ENCODE measurements at places on chromosomes 7 and 10. TPM values are rescaled to one million over a fixed set of nuclear protein-coding genes. Genes with fewer than 3 reads are reported as not detected.
A peak's percentile ranks its signal among the peaks of the same experiment; 100 is the strongest.

DNA sequence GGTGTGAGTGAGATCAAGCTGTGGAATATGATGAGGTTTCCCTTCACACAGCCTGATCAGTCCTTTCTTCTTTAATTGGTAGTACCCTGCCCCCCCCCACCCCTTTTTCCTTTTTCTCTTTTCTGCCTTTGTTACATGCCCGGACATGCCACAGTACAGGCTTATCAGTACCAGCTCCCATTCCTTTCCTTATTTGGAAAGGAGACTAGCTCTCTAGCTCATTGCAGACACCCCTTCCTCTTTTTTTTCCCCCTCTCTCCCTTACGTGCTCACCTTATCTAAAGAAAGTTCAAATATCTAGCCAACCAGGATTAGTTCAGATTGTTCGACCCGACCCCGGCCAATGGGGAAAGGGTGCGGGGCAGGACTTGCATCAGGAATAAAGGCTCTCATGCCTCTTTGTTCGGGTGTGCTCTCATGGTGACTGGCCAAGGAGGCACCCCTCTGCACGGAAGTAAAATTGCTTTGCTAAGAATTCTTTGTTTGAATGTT lies 230.4 kb downstream of the ACTR3B start:
- no peak for DNase-seq
- peaks cover 6% of the 10 kb centered on the region for H3K27me3 ChIP-seq
- H3K27ac ChIP-seq, result no peak overlapping the region
- no peak overlapping the region for H3K4me3 ChIP-seq
- no peaks in the 10 kb centered on the region for H3K36me3 ChIP-seq

DNA sequence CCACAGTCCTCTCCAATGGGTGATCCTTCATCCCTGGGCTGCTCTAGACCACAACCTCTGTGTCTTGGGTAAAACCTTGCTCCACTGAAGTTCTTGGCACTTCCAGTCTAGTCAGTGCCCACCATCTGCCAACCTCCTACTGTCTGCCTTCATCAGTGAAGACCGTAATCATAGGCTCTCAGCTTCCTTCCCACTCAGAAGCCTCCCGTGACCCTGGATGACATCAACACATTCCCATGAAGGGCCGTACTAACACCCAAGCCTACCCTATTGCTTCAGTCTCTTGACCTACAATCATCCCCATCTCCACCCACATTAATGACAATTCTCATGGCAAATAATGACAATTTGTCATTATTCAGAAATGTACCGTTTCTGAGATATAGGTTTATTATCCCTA lies 27.6 kb upstream of the GARS1 start:
- H3K27ac ChIP-seq, result no peak overlapping the region
- H3K4me1 ChIP-seq, result no peaks in the 10 kb centered on the region
- H3K4me3 ChIP-seq, result no peak overlapping the region
- DNase-seq, result no peak
- peaks cover 5% of the 10 kb centered on the region for H3K36me3 ChIP-seq

DNA sequence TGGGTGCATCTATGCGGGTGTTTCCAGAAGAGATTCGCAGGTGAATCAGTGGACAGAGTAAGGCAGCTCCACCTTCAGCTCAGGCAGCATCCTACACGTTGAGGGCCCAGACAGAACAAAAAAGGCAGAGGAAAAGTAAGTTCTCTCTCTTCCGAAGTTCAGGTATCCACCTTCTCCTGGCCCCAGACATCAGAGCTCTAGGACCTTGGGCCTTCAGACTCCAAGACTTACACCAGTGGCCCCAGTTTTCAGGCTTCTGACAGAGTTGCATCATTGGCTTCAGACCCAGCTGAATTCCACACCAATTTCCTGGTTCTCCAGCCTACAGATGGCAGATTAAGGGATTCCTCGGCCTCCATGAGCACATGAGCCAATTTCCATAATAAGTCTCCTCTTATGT lies 102.2 kb upstream of the GPR26 start:
- H3K4me1 ChIP-seq, result peaks cover 5% of the 10 kb centered on the region
- peaks cover 26% of the 10 kb centered on the region for H3K27me3 ChIP-seq
- DNase-seq, result no peak

DNA sequence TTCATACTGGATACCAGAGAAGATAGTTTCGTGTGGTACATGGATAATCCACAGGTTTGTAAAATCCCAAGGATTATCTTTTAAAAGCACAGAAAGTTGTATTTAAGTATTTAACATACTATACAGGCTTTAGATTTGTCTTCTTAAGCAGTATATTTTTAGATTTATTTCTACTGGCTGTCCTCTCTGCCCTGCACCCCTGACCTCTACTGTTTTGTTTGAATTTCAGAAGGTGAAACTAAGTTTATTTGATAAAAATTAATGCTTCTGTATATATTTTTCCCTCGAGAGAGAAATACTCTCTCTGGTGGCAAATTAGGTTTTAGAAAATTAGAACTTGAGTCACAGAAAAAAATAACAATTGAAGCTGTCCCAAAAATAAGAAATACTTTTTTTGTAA lies 18.8 kb downstream of the PLEKHA1 start:
- H3K4me3 ChIP-seq, result no peak overlapping the region
- no peaks in the 10 kb centered on the region for H3K27me3 ChIP-seq
- DNase-seq, result no peak

DNA sequence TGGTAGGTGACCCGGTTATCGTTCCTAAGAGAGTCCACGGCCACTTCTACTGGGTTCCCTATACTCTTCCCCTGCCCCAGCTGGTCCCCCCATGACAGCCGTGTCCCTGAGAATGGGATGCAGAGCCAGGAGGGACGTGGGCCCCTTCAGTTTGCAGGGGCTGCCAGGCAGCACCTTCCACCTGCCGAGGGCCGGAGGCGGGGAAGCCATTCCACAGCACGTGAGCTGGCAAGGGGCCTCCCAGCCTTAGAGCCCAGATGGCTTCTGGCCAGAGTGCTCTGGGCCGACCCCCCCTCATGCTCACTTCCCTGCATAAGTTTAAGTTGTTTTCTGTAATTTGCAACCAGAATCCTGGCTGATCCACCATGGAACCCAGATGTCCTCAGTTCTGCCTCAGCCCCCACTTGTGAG lies 39.0 kb downstream of the DIP2C start:
- no peak overlapping the region for H3K4me3 ChIP-seq
- no peaks in the 10 kb centered on the region for H3K36me3 ChIP-seq
- DNase-seq, result no peak
- H3K27ac ChIP-seq, result no peak overlapping the region
- no peaks in the 10 kb centered on the region for H3K4me1 ChIP-seq

DNA sequence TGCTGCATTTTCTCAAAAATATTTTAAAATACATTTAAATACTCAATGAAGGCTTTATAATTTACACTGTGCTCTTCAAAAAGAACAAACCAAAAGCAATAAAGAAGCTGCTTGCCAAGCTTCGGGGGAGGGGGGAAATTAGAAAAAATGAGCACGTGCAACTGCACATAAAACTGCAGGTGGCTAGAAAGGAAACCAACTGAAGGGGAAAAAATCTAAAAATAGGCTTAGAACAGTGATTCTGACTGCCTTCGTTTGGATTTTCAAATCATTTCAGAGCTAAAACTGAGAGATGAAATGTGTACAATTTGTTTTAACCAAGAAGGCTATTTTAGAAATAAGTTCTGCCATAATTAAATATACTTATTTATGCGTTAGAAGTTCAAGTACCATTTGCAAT lies 61.4 kb downstream of the ABI1 start:
- no peak overlapping the region for H3K27ac ChIP-seq
- peaks cover 2% of the 10 kb centered on the region for H3K36me3 ChIP-seq

DNA sequence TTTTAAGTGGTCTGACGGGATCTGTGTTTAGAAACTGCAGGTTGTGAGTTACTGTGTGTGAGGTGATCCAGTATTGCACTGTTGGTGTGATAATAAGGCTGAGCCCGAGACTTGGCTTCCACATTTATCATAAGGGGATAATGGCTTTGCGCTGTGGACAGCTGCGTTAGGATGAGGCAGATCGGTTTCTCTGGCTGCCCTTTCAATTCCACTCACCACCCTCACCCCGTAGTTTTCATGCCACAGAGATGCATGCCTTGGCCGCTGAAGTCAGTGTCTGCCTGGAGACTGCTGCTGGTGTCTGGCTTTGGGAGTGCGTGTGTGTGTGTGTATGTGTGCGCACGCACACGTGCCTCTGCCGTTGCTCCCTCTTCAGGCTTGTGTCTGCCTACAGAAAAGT lies 273.0 kb downstream of the CCDC3 start:
- H3K27me3 ChIP-seq, result no peaks in the 10 kb centered on the region
- H3K27ac ChIP-seq, result no peak overlapping the region
- peaks cover 2% of the 10 kb centered on the region for H3K36me3 ChIP-seq
- no peak overlapping the region for H3K4me3 ChIP-seq
- H3K4me1 ChIP-seq, result peaks cover 29% of the 10 kb centered on the region

DNA sequence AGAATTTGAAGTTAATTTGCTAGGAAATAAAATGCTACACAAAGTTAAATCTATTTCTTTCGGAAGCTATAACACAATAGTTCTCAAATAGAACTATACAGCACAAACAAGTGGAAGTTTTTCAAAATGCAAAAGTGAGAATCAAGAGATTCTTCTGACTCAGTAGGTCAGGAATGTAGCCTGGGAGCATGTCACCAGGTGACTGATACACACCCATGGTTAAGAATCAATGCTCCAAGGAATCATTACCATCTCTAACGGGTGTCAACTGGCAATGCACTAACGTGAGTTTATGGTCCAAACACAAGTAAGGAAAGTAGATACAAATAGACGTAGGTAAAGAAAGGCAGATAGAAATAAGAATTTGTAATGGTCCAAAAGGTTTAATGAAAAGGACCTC lies 170.5 kb downstream of the SRPK2 start:
- no peak overlapping the region for H3K27ac ChIP-seq
- no peak overlapping the region for H3K4me3 ChIP-seq
- peaks cover 34% of the 10 kb centered on the region for H3K4me1 ChIP-seq
- no peak for DNase-seq

- H3K4me3 ChIP-seq, result no peak overlapping the region
- DNase-seq, result no peak
- peaks cover 79% of the 10 kb centered on the region for H3K4me1 ChIP-seq
- no peak overlapping the region for H3K27ac ChIP-seq
- peaks cover 7% of the 10 kb centered on the region for H3K36me3 ChIP-seq
- H3K27me3 ChIP-seq, result no peaks in the 10 kb centered on the region
Observed at GRCh38 chr7:129911790-129912189, 41.0 kb downstream of the UBE2H start.

- H3K4me3 ChIP-seq, result no peak overlapping the region
- peaks cover 2% of the 10 kb centered on the region for H3K36me3 ChIP-seq
- DNase-seq, result no peak
- no peak overlapping the region for H3K27ac ChIP-seq
- no peaks in the 10 kb centered on the region for H3K4me1 ChIP-seq
Observed at GRCh38 chr10:127577376-127578258, 28.5 kb downstream of the NPS start.

DNA sequence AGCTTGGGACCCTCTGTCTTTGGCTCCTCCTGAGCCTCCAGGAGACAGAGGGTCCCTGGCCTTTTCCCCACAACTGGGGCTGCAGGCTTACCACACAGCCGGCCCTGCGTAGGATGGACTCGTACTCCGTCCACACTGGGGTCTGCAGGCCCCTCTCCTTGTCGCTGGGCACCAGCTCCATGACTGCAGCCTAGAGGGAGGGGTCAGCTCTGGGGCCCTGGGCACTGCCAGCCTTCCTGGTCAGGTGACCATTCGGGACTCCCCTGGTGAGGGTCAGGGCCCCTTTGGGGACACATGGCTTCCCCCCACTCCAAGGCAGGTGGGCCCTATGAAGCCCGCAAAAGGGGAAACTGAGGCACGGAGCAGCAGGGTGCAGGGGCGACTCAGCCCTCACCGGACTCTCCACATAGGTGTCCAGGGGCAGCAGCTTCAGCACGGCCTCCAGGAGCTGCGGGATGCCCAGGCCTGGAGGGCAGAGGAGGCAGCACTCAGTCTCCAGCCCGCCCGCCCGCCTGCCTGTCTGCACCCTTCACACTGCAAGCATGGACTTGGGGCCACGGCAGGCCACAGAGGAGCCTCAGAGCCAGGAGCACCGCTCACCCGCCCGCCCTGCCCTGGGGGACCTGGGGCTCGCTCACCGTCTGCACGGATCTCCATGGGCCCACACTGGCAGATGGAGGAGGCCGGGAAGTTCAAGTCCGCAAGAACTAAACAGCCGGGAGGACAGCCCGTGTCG lies 1.1 kb downstream of the FUOM start:
- no peaks in the 10 kb centered on the region for H3K36me3 ChIP-seq
- H3K4me1 ChIP-seq, result peaks cover 9% of the 10 kb centered on the region
- no peaks in the 10 kb centered on the region for H3K27me3 ChIP-seq
- H3K27ac ChIP-seq, result no peak overlapping the region

GRCh38 chr7:31058122-31058521 lies 6.0 kb downstream of the ADCYAP1R1 start:
- no peaks in the 10 kb centered on the region for H3K36me3 ChIP-seq
- H3K4me3 ChIP-seq, result no peak overlapping the region
- no peak for DNase-seq
- no peak overlapping the region for H3K27ac ChIP-seq
- H3K27me3 ChIP-seq, result peaks cover 19% of the 10 kb centered on the region

GRCh38 chr7:15921576-15921975 lies 235.1 kb upstream of the MEOX2 start:
- no peaks in the 10 kb centered on the region for H3K4me1 ChIP-seq
- DNase-seq, result no peak
- no peak overlapping the region for H3K27ac ChIP-seq
- no peaks in the 10 kb centered on the region for H3K27me3 ChIP-seq

DNA sequence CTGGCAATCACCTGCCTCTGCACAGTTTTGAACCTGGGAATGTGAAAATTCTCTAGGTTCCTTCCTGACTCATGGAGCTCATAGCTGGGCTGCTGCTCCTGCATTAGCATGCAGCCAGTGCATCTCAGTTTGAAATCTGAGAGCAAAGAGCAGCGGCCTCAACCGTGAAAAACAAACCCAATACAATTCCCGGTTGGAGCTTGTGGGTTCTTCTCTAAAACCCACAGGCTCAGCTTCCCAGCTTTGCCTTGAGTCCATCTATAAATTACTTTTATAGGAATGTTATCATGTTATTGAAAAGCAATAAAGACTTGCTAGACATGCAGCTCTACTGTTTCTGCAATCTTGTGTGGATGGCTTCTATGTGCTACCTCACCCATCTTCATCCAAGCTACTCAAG lies 191.7 kb downstream of the CXCL12 start:
- no peak overlapping the region for H3K4me3 ChIP-seq
- H3K4me1 ChIP-seq, result no peaks in the 10 kb centered on the region
- no peak overlapping the region for H3K27ac ChIP-seq

DNA sequence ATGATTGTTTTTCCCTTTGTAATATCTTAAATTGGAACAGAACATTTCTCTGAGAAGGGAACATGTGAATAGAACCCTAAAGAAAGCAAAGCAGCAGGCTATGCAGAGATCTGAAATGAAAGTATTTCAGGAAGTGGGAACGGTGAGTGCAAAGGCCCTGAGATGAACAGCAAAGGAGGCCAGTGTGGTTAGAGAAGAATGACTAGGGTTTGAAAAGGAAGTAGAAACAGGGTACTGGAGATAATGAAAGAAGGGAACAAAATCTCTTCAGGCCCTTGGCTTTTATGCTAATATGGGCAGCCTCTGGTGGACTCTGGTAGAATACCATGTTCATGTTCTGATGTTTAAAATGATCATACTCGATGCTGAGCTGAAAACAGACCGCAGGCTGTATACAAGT lies 22.2 kb downstream of the ARHGAP21 start:
- no peaks in the 10 kb centered on the region for H3K27me3 ChIP-seq
- DNase-seq, result no peak
- H3K4me3 ChIP-seq, result peak overlapping the region; percentile 11
- H3K36me3 ChIP-seq, result no peaks in the 10 kb centered on the region

The ADAMTS14 gene
- 0.37 TPM for total RNA-seq

The CLDN15 gene
- total RNA-seq, result 28.7 TPM

The PRKRIP1 gene
- total RNA-seq, result 35.7 TPM

The GUSB gene
- total RNA-seq, result 52.9 TPM

The PITX3 gene
- total RNA-seq, result 0.24 TPM

The FGFR2 gene
- total RNA-seq, result not detected

The KLF6 gene
- total RNA-seq, result 240 TPM

The ZNF716 gene
- total RNA-seq, result not detected

The SPOCK2 gene
- 253 TPM for total RNA-seq

The ENTPD1 gene
- 0.53 TPM for total RNA-seq

The SPDYE8 gene
- not detected for total RNA-seq

All from activated T-cell treated with anti-CD3 and anti-CD28 coated beads, Interleukin-2, amount 50 U/mL, for 72 hours (primary cell).